Activated naive CD8-positive, alpha-beta T cell treated with anti-CD3 and anti-CD28 coated beads, Interleukin-2, amount 10 ng/mL, durations not matched to agents 7 days and 5 days (primary cell): ENCODE measurements at places on chromosomes 12 and 14. TPM values are rescaled to one million over a fixed set of nuclear protein-coding genes. Genes with fewer than 3 reads are reported as not detected.

RPS6KA5 gene
- 45.3 TPM for total RNA-seq

GSC gene
- not detected for total RNA-seq

DNA sequence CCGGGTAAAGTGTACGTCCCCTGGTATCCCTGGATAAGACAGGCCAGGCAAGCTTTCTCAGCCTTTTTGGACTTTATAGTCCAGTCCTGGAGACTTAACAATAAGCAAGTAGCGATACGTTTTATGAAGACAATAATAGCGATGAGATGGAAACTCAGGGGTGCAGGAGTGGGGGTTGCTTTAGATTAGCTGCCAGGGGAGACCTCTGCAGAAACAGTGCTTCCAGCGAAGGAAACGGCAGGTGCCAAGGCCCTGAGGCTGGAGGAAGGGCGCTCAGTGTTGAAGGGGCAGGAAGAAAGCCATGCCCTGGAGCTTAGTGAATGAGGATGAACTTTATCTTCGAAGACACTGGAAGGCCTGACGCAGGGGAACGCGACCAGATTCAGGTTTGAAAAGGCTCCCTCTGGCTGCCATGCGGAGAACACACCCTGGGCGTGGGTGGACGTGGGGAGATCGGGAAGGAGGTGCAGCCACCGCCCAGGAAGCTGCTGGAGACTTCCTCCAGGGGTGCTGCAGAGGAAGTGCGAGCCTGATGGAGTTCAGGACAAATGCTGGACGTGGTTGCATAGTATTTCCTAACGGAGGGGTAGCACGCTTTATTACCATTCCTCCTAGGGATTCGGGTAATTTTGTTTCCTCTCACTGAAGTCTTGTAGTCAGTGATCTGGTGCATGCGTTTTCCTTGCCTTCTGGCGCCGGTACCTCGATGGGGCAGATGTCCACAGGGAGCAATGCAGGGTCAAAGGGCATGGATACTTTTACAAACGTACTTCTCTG, 26.1 kb upstream of the UBC start:
- no peaks in the 10 kb centered on the region for H3K27me3 ChIP-seq
- peaks cover 10% of the 10 kb centered on the region for H3K4me1 ChIP-seq
- DNase-seq, result peak; percentile 80

GRCh38 chr12:93856611-93857010, 179.4 kb downstream of the CRADD start:
- H3K36me3 ChIP-seq, result peaks cover 6% of the 10 kb centered on the region
- no peak for DNase-seq

DNA sequence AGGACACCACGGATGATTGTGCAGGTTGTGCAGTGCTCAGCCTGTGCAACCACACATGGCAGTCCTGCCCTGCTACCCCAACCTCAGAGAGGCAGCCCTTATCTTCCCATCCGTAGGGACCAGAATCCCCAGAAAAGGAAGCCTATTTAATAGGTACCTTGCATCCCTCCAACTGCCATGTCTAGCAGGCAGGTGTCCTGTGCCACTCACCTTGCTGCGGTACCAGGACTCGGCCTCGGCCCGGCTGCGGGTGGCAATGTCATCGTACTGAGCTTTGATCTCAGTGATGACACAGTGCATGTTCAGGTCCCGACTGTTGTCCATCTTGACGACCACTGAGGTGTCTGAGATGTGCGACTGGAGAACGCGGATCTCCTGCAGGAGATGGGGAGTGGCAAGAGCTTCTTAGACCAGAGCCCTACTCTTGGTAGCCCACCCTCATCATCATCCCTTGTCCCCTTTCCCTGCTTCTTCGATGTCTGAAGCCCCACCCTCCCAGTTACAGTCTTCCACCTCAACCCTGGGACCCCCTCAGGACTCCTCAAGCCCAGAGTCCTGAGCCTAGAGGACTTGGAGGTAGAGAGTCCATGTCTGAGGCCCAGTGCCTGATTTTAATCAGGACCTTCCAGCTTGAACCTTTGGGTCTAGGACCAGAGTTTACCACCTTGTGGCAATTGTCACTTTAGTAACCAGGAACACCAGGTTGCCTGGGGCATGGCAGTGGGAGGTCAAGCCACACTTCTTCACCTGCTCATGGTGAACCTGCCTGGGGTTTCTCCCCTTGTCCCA, 20.5 kb downstream of the KRT7 start:
- peaks cover 47% of the 10 kb centered on the region for H3K27me3 ChIP-seq
- H3K4me3 ChIP-seq, result no peak overlapping the region
- H3K36me3 ChIP-seq, result peaks cover 22% of the 10 kb centered on the region
- peak overlapping the region; percentile 98 for H3K27ac ChIP-seq

GRCh38 chr12:7293670-7294069, 10.2 kb upstream of the ACSM4 start:
- no peaks in the 10 kb centered on the region for H3K4me1 ChIP-seq
- no peak overlapping the region for H3K27ac ChIP-seq
- H3K36me3 ChIP-seq, result no peaks in the 10 kb centered on the region
- no peak for DNase-seq
- peaks cover 14% of the 10 kb centered on the region for H3K27me3 ChIP-seq
